ENCODE measurements at places on chromosomes 3 and 15.

- DNase-seq: peak; percentile 82
These were observed 67.2 kb upstream of the POLG start for GRCh38 chr15:89401631-89402517.

DNA sequence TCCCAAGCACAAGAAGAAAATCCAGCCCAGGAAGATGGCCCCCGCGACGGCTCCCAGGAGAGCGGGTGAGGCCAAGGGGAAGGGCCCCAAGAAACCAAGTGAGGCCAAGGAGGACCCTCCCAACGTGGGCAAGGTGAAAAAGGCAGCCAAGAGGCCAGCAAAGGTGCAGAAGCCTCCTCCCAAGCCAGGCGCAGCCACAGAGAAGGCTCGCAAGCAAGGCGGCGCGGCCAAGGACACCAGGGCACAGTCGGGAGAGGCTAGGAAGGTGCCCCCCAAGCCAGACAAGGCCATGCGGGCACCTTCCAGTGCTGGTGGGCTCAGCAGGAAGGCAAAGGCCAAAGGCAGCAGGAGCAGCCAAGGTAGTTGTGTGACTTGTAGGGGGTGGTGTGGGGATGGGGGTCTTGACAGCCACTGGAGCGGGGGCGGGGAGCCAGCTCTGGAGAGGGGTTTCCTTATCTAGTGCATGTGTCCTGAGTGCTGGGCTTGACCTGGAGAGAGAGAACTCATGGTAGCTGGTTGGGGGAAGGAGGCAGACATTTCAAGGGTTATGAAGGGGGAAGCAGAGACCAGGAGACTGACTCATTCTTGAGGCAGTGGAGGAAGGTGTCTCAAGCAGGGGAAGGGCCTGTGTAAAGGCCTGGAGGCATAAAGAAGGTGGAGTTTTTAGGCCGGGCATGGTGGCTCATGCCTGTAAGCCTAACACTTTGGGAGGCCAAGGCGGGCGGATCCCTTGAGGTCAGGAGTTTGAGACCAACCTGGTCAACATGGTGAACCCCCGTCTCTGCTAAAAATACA, 6.2 kb downstream of the H1-8 start:
- DNase-seq: peak; percentile 63

- DNase-seq: no peak
These were observed 1.9 kb downstream of the LOXL1 start for GRCh38 chr15:73928241-73928579.

GRCh38 chr3:150055332-150055731, 84.6 kb upstream of the PFN2 start:
- no peak for DNase-seq

GRCh38 chr3:133756716-133757694, 10.8 kb downstream of the TF start:
- no peak for DNase-seq

DNA sequence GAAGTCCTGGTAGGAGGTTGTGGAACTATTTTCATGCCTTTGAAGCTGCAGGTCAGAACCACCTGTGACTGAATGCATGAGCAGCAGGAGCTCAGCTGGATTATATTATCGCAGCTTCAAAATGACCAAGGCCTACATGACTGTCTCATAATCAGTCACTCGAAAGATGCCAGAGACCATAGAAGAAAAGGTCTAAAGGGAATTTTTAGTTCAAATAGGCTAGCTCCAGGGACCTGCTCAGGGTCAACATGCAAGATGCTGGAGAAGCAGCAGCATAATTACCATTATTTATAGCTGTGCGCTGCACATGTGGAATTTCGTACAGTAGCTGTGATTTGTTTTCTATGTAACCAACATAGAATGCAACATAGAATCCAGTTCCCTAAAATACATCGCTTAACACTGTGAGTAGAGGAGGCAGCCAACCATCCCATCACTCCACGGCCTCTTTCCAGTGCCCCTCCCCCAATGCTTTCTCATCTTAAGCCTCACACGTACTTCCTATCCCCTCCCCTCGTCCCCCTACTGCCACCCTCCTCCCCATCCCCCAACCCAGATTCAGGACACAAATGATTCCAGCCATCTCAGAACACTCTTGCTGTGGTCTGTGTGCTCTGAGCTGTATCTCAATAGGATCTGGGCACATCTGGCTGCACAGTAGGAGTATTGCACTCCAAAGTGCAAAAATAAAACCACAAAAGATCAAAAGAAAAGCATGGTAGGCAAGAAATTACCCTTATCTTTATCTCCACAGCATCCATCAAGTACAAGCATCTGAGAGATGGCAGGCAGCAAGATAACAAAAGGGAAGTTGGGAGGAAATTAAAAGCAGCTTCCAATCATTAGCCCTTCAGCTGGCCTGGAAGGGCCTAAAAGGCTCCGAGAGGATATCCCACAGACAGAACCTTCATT, 352.8 kb upstream of the SEMA6D start:
- no peak for DNase-seq

DNA sequence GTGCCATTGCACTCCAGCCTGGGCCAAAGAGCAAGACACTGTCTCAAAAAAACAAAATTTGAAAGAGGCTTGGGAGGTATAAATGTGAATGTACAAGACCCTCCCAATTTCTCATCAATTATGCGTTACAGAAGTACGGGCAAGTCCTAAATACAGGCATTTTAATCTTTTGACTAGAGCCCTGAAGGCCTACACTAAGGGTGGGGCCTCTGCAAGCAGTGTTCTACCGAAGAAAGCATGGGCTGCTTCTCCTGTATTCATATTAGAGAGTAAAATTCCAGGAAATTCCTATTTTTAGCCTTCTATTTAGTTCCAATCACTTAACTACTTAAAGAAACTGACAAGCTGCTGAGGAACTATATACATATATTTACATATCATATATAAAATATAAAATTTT, 25.7 kb downstream of the PBRM1 start:
- DNase-seq: no peak

- no peak for DNase-seq
These were observed 142.6 kb upstream of the THBS1 start for GRCh38 chr15:39438260-39438659.
